Cerebellar nuclear complex (tissue), 1 donor: ENCODE measurements at places on chromosomes 1 and 21.

DNA sequence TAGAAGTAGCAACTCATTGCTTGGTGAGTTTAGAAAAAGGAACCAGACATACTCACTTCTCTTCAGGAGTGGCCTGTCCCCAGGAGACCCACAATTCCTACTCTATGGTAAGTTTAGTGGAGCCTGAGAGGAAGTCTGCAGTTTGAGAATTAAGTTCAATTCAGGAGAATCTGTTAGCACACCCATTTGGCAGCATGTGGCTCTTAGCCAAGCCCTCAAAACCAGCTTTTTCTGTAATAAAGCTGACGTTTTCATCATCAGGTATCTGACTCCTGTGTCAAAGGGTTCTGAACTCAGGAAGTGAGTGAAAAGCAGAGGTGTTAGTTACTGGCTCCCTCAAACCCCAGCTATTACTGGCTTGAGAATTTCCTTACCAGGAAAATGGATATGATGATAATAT, 20.4 kb upstream of the RGS16 start:
- no peak for DNase-seq

DNA sequence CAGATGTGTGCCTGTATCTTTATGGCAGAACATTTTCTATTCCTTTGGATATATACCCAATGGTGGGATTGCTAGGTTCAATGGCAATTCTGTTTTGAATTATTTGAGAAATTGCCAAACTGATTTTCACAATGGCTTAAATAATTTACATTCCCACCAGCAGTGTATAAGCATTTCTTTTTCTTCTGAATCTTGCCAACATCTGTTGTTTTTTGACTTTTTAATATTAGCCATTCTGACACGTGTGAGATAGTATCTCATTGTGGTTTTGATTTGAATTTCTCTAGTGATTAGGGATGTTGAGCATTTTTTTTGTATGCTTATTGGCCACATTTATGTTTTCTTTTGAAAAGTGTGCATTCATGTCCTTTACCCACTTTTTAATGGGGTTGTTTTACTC, 864.3 kb upstream of the ADAMTS5 start:
- DNase-seq, result no peak

- no peak for DNase-seq
Observed at GRCh38 chr1:52665006-52665941, 32.3 kb downstream of the SHISAL2A start.

- DNase-seq, result no peak
Observed at GRCh38 chr1:5962265-5963105, 29.7 kb downstream of the NPHP4 start.

DNA sequence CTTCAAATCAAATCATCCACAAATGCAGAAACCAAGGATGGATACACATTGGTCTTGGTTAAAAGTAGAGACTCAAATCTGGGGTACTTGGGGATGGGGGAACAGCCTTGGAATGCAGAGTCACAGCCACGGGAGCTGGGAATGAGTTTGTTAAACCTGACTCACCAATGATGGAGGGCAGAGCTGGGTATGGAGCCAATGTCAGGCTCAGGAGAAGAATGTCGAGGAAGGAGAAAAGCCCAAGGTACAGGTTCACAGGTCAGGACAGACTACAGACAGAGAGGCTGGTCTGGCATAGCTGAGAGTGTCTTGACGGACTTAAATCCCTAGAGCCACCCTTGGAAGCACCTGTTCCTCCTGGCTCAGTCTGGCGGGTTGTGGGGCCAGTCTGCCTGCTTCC, 237.6 kb downstream of the NTNG1 start:
- DNase-seq, result no peak

DNA sequence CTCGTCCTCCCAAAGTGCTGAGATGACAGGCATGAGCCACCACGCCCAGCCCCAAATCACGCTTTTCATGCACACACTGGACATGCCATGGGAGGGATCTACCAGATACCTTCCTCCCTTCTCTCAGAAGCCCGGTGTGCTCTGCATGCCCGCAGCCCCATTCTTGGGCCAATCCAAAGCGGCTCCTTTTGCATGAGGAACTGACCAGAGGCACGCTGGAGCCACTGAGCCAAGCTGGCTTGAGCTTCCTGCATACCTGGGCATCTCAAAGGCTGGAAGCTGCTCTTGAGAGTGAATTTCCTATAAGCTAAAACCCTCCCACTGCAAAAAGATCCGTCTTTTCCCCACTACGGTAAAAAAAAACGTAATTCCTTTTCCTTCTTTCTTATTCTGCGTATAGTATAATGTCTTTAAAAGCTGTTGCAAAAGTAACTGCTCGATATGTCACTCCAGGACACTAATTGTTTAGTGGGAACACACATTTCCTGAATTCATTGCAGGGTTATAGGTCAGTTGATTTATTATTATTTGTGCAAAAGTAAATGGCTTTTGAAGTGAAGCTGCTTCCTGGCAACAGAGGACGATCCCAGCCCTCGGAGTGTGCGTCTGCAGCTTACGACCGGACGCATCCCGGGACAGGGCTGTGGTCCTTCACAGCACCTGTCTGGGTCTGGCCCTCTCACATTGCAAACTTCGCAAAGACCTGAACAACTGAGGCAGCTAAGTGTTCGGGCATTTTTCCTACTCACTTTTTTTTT, 61.8 kb upstream of the ETS2 start:
- no peak for DNase-seq

DNA sequence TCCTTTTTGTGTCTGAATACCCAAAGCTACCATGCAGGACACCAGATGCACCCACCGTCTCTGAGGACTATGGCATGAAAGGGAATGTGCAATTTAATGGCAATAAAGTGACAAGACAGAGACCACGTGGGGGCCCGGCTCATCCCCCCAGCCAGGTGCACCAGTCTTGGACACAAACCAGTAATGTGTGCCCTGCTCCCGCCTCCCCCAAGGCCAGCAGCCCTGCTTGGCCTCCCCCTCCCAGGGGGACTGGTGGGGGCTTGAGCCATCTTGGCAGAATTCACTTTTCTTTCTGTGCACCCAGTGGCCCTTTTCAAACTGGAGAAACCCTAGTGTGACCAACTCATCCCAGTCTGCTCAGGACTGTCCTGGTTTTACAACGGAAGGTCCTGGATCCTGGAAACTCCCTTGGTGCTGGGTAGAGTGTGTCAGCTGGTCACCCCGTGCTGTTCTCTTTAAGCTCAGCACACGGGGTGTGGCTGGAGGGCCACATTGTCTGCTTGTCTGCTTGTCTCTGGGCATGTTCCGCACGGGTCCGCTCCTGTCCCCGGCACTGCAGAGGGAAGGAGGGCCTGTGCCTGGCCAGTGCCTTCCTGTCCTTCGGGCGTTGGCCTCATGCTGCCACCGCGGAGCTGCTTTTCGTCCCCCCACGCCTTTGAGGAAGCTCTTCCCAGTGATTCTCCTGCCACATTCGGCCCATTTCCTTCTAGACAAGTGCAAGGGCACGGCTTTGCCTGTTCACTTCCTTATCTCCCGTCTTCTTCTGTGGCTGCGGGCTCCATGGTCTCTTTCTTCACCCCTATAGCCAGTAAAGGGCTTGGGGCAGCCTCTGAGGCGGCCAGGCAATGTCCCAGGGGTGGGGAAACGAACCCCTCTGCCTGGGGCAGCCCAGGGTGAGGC, 45.8 kb upstream of the TTC34 start:
- no peak for DNase-seq

GRCh38 chr21:39004634-39005501, 178.4 kb downstream of the PSMG1 start:
- no peak for DNase-seq

GRCh38 chr1:23664837-23665795, 26.5 kb upstream of the RPL11 start:
- DNase-seq, result no peak

- no peak for DNase-seq
Observed at GRCh38 chr1:1536938-1537546, 3.4 kb downstream of the TMEM240 start.

DNA sequence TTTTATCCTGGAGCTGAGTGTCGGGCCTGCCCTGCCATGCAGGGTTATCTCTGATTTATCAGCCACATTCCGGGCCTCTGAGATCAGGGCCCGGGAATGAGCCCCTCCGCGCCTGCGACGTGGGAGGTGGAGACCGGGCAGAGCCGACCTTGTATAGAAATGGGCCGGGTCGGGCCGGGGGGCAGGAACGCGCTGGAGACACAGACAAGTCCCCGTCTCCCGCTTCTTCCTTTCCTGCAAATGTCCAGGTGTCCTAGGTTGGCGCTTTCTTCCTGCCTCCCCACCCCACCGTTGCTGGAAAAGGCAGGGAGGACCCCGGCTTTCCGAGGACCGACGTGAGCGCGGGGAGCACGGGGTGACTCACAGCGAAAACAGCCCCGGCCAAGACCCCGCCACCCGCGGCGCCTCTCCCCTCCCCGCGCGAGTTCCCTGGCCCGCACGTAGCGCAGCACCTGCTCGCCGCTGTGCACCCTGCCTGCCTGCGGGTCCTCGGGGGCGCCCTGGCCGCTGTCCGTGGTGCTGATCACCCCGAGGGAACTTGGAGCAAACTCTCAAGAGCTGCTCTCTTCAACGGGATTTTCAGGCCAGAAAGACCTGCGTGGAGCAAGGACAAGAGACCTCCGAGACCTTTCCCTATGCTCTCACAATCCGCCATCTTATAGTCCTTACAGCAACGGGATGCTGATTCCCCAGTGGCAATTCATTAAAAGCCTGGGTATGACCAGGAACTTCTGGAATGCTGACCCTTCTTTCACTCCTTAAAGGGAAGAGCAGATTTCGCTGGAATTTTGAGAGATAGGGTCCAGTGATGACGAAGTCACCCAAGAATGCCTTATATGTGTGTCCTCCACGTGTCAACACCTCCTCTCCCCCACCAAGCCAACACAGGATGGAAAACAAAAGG, 475 bp upstream of the NPPB start:
- DNase-seq, result no peak

- DNase-seq, result no peak
Observed at GRCh38 chr1:190739926-190740325, 262.3 kb upstream of the BRINP3 start.

DNA sequence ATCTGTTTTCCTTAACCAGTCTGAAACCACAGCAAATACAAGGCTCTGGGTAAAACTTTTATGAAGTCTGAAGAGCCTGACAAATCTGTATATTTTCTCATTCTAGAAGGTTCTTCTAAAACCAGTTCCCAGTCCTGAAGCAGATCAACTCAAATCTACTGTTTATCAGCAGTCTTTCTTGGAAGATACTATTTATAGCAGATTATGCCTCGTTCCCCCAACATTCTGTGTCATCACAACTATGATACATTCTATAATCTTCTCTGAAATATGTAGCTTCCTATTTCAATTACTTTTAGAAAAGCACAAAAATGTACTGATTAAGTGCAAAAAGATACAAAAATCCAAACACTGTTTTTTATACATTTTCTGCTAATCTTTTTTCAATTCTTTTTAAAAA, 67.5 kb downstream of the NIBAN1 start:
- no peak for DNase-seq

DNA sequence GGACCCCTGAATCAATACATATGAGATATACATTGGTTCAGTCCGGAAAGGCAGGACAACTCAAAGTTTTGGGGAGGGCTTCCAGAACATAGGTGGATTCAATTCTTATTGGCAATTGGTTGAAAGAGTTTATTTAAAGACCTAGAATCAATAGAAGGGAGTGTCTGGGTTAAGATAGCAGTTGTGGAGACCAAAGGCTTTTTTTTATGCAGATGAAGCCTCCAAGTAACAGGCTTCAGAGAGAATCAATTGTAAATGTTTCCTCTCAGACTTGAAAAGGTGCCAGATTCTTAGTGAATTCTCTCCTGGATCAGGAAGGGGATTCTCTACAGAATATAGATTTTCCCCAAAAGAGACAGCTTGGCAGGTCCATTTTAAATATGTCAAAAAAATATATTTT, 27.0 kb upstream of the CD5L start:
- no peak for DNase-seq

GRCh38 chr1:27176323-27176722, 21.4 kb upstream of the SLC9A1 start:
- DNase-seq, result no peak

- DNase-seq, result peak; percentile 56
Observed at GRCh38 chr1:19315378-19316198, 3.5 kb downstream of the SLC66A1 start.

DNA sequence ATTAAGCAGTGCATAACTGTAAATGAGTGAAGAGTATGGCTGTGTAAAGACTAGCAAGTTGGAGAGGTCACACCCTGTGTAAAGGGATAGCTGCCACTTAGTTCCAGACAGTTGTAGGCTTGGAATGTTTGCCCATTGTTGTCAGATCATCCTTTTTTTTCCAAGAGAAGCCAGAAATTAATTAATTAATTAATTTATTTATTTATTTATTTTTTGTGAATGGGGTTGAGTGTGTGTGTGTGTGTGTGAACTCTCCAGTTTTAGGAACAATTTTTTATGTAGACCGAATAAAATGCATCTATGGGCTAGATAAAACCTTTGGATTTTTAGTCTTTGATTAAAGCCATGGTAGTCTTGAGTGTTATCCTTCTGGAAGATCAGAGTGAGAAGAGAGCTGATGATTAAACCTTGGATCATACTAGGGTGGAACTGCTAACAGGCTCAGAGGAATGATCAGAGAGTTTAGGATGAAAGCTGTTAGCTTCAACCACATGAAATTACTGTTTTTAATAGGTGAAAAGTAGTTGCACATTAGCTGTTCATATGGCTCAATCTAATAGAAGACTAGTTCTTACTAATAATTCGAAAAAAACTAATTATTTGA, 58.4 kb downstream of the OSBPL9 start:
- DNase-seq, result no peak

DNA sequence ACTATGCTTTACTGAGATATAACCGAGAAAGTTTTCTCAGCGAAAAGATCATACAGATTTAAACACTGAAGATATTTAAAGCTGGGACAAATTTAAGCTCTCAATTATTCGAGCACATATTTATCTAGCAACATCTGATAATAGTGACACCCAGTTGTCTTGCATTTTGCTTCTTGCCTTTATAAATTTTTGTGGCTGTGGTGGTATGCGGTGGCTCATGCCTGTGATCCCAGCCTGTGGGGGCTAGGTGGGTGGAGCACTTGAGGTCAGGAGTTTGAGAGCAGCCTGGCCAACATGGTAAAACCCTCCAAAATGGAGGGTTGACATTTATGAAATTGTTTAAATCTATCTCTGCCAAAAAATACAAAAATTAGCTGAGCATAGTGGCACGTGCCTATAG, 312.2 kb downstream of the SPATA17 start:
- no peak for DNase-seq

DNA sequence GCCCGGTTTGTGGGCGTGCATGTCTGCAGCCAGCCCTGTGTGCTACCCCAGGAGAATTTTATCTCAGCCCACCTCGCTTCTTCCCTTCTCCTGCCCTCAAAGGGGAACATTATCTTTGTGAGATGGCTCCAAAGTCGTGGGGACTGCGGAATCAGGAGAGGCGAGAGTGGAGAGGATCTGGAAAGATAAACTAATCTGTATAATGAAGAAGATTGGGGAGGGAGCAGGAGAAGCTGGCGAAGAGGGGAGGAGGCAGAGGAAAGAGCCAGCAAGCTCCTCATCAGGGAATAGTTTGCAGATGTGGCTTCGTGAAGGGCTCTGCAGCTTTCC, 310.3 kb downstream of the MATN1 start:
- no peak for DNase-seq

DNA sequence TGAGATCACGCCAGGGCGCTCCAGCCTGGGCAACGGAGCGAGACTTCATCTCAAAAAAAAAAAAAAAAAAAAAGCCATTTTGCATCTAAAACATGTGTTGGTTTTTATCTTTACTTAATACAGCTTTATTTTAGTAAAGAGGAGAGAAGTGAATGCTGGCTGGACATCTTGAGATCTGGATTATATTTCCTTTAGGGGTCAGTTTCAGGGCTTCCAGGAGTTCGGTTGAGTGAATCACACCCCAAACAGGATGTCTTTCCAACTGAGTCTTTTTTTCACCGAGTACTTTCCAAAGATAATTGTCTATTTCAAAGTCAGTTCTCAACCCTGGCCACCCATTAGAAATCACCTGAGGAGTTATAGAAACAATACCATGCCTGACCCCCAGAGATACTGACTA, 16.6 kb upstream of the IPP start:
- DNase-seq, result no peak
